ENCODE measurements at places on chromosomes 4 and X. TPM values are rescaled to one million over a fixed set of nuclear protein-coding genes. Genes with fewer than 3 reads are reported as not detected.

Gene C1QTNF7
- total RNA-seq: 14.1 TPM

Gene TEX13B
- total RNA-seq: not detected

Gene PCSK1N
- total RNA-seq: 1.5 TPM

Gene GLRA2
- total RNA-seq: not detected

Gene UGT2B11
- not detected for total RNA-seq

Gene NPNT
- 4.9 TPM for total RNA-seq

Gene PABPC1L2A
- total RNA-seq: not detected

Gene PHEX
- 0.85 TPM for total RNA-seq

Gene IL13RA2
- total RNA-seq: not detected

Gene S100G
- total RNA-seq: not detected

Gene ZFP92
- total RNA-seq: 4.0 TPM

Gene CITED1
- 0.81 TPM for total RNA-seq

Gene TRIM2
- 35.6 TPM for total RNA-seq

Gene SPANXC
- not detected for total RNA-seq

Gene MAGEA12
- not detected for total RNA-seq

Gene RRH
- total RNA-seq: 0.23 TPM
